ENCODE measurements at places on chromosomes 16 and 17.

GRCh38 chr16:2968368-2968737, 795 bp upstream of the PAQR4 start:
- no peak for DNase-seq

DNA sequence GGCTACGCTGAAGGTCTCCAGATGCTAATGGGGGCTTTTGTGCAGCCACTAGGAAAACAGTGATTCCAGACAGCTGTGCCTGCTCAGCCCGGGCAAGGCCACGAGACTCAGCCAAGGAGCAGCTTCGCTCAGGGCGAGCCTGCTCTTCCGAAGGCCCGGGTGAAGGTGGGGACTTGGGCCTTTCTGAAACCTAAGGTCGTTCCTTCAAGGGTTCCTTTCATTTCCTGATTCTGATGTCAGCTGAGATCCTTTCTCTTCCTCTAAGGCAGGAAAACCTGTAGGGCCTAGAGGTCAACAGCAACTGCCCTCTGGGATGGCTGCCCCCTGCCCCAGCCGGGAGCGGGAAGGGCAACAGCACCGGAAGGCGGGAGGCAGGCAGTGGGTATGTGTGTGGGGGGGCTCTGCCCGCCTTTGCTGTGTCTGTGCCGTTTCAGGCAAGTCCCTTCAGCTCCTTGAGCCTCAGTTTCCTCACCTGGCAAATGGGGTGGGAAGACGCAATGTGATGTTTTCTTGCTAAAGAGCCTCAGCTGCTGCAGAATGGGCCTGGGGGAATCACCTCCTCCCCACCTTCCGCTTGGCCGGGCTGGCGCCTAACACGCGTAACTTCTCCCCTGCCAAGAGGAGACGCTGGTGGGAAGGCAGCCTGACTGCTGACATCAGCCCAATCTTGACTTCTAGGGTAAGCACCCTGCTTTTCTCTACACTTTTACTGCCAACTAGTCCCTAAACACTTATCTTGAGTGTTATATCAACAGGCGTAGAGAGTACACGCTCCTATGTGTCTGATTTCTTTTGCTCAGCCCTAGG, 32.8 kb downstream of the IRF8 start:
- no peak for DNase-seq

- no peak for DNase-seq
Observed at GRCh38 chr17:6070913-6071511, 833 bp downstream of the WSCD1 start.

- no peak for DNase-seq
Observed at GRCh38 chr17:46020998-46021397, 21.9 kb downstream of the STH start.

DNA sequence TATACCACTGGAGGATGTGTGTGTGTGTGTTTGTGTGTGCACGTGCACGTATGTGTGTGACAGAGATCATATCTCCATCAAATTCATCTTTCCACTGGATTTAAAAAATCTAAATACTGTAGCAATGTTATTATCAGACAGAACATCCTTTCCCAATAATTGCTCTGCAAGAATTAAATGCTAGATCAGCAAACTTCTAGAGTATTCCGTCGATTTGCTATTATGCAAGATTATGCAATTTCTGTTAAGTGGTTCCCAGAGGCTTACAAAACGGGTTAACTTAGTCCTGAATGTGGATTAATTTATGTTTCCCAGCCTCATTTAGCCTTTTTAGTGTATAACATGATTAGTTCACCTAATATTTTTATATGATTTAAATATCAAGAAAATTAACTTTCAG, 44.5 kb upstream of the CNTNAP4 start:
- no peak for DNase-seq

- DNase-seq, result peak; percentile 22
Observed at GRCh38 chr17:74467221-74467951, 952 bp downstream of the CD300A start.

DNA sequence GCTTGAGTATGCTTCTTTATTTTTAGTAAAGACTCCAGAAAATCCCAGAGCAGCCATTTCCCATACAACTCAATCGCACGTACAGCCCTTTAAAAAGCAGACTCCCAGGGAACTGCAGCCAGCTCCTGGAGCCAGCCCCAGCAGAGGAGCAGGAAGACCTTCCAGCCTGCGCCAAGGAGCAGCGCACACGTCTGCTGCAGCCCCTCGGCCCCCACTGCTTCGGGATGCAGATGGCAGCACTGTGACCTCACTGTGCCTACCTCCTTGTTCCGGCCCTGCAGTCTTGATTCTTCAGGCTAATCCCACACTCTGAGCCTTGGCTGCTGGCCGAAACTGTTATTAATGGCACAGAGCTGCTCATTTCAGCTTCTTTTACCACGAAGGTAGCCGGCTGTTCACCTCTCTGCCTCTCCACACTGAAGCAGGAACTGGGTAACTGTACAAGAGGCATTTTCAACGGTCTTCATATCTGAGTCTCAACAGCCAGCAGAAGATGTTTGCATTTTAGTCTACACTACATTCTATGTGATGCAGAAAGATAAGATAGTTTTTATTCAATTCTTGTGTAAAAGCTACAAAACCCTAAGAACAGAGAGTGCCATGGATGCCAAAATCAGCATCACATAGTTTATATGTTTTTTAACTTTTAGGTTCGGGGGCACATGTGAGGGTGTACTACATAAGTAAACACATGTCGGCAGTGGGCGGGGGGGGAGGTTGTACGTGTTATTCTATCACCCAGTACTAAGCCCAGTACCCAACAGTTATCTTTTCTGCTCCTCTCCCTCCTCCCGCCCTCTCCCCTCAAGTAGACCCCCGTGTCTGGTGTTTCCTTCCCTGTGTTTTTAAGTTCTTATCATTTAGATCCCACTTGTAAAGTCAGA, 130.9 kb downstream of the ANKRD11 start:
- DNase-seq, result peak; percentile 30

DNA sequence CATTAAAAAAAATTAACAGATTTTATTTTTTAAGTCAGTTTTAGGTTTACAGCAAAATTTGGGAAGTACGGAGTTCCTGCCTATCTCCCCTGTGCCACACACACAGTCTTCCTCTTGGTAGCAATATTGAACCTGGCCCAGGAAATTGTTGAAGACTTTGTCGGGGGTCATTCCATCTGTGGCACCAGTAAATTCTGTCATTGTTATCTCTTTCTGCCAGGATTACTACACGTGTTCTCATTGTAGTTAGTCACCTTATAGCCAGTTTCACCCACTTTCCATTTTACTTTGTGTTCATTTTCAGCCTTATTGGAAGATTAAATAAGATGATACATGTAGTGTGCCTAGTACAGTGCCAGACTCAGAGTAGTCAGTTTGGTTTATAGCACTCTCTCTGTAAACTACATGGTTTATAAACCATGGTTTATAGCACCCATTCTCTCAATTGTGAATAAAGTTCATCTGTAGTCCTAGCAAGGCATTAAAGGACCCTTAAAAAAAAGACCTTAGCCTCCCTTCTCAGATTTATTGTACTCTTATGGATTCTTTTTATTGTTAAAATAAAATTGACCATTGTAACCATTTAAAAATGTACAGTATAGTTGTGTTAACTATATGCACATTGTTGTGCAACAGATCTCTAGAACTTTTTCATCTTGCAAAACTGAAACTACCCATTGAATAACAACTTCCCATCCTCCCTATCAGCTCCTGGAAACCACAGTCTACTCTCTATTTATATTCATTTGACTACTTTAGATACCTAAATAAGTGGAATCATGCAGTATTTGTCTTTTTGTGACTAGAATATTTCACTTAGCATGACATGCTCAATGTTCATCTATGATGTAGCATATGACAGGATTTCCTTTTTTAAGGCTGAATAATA, 36.1 kb downstream of the NLK start:
- DNase-seq, result no peak

DNA sequence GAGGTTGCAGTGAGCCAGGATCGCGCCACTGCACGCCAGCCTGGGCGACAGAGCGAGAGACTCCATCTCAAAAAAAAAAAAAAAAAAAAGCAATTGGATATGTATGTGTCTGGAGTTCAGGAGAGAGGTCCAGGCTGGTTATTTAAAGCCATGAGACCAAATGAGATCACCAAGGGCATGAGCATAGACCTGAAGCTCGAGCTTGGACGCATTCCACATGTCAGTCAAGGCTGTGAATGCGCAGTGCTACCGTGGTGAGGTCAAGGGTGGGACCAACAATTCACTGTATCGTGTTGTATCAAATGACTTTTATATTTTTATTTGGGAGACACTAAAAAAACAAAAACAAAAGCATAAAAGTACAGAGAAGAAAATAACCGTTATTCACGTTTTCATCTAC, 29.1 kb upstream of the SPNS2 start:
- DNase-seq, result no peak

- no peak for DNase-seq
Observed at GRCh38 chr16:81578076-81578475, 133.5 kb downstream of the CMIP start.

DNA sequence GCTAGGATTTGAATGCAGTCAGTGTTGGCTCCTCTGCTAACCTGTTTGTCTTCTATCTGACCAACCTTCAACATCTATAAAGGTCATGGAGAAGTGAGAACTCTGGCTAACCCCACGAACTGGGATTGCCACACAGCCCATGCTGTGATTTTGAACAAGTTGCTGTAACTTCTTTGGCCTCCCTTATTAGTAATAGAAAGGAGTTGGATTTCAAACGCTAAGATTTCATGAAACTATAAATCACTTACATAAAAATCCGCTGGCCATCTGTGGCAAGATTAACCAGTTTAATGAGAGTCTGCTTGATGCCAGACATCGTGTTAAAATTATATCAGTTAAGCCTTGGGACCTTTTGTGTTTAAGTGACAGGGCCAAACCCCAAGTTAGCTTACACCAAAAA, 53.4 kb downstream of the HSD17B2 start:
- no peak for DNase-seq

GRCh38 chr17:1324201-1324771, 44.8 kb downstream of the TRARG1 start:
- no peak for DNase-seq

- DNase-seq, result no peak
Observed at GRCh38 chr17:77436058-77436442, 295.3 kb downstream of the SEC14L1 start.

- no peak for DNase-seq
Observed at GRCh38 chr17:35981246-35981645, at the start of gene CCL16. TSS of gene CCL16 (minus strand) at chr17:35981497. CDS start at chr17:35981420, 77 bp downstream.

DNA sequence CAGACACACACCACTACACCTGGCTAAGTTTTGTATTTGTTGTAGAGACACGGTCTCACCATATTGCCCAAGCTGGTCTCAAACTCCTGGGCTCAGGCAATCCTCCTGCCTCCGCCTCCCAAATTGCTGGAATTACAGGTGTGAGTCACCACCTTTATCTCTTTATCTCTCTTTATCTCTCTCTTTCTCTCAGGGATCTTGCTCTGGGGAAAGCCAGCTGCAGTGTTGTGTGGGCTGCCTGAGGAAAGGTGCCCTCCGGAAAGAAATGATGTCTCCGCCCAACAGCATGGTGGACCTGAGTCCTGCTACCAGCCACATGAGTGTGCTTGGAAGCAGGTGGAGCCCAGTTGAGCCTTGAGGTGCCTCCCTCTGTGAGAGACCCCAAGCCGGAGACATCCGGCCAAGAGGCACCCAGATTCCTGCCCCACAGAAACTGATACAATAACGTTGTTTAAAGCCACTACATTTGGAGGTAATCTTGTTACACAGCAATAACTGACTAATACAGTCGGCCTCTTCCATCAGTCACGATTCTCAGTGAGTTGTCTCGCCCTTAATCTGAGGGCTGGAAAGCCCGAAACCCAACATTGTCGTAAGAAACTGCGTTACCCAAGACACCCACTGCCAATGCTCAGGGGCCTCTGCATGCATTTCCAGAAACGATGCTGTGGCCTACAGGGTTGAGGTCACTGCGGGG, 68.0 kb upstream of the RPH3AL start:
- no peak for DNase-seq

DNA sequence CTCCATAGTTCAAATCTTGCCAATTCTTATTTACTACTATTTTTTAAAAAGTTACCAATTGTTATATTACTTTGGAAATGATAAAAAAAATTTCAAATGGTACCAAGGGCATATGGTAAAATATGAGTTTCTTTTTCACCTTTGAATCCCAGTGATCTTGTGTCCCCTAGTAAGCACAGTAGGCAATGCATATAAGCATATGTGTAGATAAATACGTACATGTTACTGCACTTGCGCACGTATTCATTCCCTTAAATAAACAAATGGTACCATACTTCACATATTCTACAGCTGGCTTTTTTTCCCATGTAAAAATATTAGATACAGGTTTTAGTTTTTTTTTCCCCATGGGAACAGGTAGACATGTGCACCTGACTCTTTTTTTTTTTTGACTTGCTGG, 27.6 kb downstream of the HEATR9 start:
- DNase-seq, result no peak

DNA sequence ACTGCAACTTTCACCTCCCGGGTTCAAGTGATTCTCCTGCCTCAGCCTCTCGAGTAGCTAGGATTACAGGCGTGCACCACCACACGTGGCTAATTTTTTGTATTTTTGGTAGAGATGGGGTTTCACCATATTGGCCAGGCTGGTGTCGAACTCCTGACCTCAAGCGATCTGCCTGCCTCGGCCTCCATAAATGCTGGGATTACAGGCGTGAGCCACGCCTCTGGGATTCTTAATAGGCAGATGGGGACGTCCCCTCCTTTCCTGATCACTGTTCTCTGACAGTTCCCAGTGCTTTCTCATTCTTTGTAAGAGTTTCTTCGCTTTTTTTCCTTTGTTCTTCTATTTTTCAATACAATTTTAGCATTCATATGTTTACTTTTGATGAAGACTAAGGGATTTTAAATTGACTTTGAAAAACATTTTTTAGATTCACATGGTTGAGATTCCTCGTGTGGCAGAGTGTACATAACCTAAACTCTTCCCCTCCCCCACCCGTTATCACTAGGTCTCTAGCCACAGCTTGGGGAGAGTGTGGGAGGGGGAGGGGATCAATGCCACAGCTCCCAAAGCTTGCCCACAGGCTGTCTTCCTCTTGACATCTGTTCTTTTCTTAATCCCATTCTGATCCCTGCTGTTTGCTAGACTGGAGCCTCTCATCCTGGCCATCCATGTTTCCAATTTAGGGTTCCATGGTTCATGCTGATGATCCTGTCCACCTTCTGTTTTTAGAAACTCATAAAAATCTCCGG, 11.0 kb downstream of the ADORA2B start:
- no peak for DNase-seq

DNA sequence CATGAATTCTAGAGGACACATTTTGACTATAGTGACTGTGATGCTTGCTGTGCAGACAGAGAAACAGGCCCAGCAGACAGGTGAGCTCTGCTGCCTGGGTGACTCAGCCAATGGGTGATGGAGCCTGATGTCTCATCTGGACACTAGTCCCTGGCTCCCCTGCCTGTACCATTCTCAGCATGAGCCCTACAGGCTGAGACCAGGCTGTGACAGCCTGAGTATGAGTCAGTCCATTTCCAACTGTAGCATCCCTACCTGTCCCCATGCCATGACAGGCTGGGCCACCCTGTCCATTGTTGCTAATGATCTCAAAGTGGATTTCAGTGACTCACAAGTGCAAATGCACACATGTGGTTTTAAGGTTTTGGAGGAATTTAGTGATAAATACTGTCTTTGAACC, 102.5 kb upstream of the EEF2KMT start:
- no peak for DNase-seq

DNA sequence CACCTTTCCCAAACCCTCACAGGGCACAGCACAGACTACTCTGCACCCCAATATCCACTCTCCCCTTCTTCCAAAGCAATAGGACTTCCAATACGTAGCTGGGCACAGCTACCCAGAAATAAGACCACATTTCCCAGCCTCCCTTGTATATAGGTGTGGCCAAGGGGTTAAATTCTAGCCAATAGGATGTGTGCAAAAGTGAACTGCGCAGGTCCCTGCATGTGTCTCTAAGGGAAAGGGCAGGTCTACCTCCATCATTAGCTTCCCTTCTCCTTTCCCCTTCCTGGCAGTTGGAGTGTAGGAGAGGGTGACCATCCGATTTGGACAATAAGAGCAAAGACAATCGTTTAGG, 25.5 kb upstream of the SNN start:
- no peak for DNase-seq
